ENCODE measurements at places on chromosomes 1 and 21.
A peak's percentile ranks its signal among the peaks of the same experiment; 100 is the strongest.

DNA sequence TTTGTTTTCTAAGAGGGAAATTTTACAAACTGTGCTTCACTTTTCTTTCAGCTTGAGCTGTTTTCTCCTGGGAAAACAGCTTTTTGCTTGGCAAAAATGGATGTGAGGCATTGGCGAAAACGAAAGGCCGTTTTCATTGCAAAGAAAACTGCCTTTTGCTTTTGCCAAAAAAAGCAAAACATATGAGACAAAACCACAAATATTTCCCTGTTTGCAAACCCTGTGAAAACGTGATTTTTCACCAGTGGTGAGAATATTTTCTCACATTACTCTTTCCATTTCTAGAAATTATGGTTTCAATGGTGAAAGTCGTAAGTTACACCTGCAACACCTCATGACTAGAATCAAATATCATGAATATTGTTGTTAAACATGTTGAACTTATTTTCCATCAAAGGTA lies 74.0 kb upstream of the ZBTB18 start:
- peaks cover under 1% of the 10 kb centered on the region for H3K36me3 ChIP-seq
- no peak for DNase-seq
- H3K27me3 ChIP-seq = peaks cover 2% of the 10 kb centered on the region
- H3K4me1 ChIP-seq = no peaks in the 10 kb centered on the region
- no peak overlapping the region for H3K4me3 ChIP-seq

GRCh38 chr1:36865602-36865900 lies 168.8 kb downstream of the GRIK3 start:
- H3K4me3 ChIP-seq = no peak overlapping the region
- H3K4me1 ChIP-seq = no peaks in the 10 kb centered on the region
- no peak overlapping the region for H3K27ac ChIP-seq
- H3K36me3 ChIP-seq = no peaks in the 10 kb centered on the region
- no peak for DNase-seq
- H3K27me3 ChIP-seq = peaks cover 7% of the 10 kb centered on the region

DNA sequence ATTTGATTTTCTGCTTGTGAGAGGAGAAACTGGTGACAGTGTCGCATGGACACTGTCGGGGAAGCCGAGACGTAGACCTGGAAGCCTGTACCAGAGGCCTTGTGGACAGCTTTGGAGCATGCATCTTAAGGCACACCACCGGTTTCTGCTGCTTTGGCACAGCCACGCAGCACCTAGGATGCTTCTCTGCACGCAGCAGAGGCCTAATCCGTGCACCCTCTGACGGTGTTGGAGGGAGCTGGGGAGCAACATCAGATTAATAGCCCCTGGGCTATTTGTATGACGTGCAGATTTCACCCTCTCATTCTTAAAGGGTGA lies 30.3 kb downstream of the TEX35 start:
- peak; percentile 29 for DNase-seq
- peak overlapping the region; percentile 98 for H3K4me3 ChIP-seq
- H3K27me3 ChIP-seq = no peaks in the 10 kb centered on the region
- peak overlapping the region; percentile 92 for H3K27ac ChIP-seq

DNA sequence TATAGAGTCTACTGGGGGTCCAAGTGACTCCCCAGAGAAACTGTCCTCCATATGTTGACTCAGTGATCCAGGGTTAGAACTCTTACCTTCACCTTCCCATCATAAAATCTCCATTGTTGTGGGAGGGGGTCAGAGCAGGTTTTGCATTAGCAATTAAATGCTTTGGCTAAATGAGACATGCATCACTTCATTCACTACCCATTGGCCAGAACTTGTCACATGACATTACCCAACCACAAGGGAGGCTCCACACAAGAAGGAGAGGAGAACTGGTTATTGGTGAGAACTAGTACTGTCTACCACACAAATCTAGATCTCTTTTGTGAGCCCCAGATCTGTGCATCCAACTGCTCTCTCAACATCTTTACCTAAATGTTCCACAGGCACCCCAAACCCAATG lies 4.2 kb upstream of the C1orf162 start:
- H3K4me1 ChIP-seq = peaks cover 14% of the 10 kb centered on the region
- H3K27ac ChIP-seq = no peak overlapping the region
- H3K27me3 ChIP-seq = no peaks in the 10 kb centered on the region
- H3K36me3 ChIP-seq = peaks cover 12% of the 10 kb centered on the region
- H3K4me3 ChIP-seq = no peak overlapping the region
- DNase-seq = no peak

GRCh38 chr1:162169031-162169790 lies 99.7 kb downstream of the NOS1AP start:
- H3K36me3 ChIP-seq = no peaks in the 10 kb centered on the region
- no peak overlapping the region for H3K4me3 ChIP-seq
- H3K27me3 ChIP-seq = peaks cover 7% of the 10 kb centered on the region

GRCh38 chr21:34235514-34235913 lies 128.3 kb upstream of the KCNE2 start:
- DNase-seq = no peak
- peaks cover 7% of the 10 kb centered on the region for H3K36me3 ChIP-seq
- no peaks in the 10 kb centered on the region for H3K4me1 ChIP-seq
- H3K27ac ChIP-seq = no peak overlapping the region
- H3K27me3 ChIP-seq = peaks cover 3% of the 10 kb centered on the region
